Activated naive CD8-positive, alpha-beta T cell treated with anti-CD3 and anti-CD28 coated beads for 36 hours (primary cell): ENCODE measurements at places on chromosomes 7 and 10. TPM values are rescaled to one million over a fixed set of nuclear protein-coding genes. Genes with fewer than 3 reads are reported as not detected.

GBX1 gene
- total RNA-seq = not detected

CDHR1 gene
- total RNA-seq = 0.91 TPM

HOXA6 gene
- total RNA-seq = not detected

FGF8 gene
- total RNA-seq = not detected

SFTPA1 gene
- not detected for total RNA-seq
